ENCODE measurements at places on chromosomes 16 and 17.
A peak's percentile ranks its signal among the peaks of the same experiment; 100 is the strongest.

GRCh38 chr17:38844261-38844757 is 9.2 kb downstream of the RPL23 start:
- no peak for DNase-seq

GRCh38 chr17:19320876-19321275 is 41.6 kb downstream of the B9D1 start:
- DNase-seq = no peak

DNA sequence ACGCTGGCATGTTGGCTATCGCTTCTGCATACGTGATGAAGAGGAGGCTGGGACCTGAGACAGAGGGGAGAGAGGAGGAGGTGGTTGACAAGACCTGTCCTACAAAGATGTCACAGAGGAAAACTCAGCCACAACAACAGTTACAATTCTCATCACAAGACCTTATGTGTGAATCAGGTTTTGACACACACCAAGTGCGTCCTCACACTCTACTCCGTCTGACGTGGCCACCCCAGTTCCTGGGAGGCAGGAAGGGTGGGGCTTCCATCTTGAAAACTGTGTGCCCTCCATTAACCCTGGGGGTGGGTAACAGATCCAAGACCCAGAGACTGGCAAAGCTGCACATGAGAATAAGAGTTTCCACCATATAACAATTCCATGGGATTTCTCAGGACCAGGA is 24.1 kb downstream of the SLC6A4 start:
- DNase-seq = no peak

DNA sequence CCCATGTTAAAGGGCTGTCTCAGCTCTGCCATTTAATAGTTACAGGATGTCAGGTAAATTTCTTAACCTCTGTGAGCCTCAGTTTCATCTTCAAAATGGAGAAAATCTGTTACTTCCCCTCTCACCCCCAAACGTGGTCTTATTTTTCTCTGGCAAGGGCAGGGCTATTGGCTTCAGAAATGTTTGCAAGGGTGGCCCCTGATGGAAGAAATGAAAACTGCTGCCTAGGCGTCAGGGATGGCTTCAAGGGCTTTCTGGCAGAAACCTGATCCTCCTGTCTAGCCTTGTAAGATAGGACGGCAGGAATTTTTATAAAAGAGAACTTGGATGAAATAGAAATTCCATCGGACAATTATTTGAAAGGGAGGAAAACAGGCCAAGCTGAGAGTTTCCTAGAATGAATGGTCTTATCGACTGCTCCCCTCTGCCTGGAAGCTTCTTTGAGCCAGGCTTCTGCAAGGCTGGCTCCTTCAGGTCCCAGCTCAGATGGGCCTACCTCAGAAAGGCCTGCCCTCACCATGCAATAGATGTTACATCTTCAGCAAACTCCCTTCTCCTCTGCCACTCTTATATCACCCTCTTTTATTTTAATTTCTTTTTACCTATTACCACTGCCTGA is 43.0 kb upstream of the TANGO6 start:
- no peak for DNase-seq

DNA sequence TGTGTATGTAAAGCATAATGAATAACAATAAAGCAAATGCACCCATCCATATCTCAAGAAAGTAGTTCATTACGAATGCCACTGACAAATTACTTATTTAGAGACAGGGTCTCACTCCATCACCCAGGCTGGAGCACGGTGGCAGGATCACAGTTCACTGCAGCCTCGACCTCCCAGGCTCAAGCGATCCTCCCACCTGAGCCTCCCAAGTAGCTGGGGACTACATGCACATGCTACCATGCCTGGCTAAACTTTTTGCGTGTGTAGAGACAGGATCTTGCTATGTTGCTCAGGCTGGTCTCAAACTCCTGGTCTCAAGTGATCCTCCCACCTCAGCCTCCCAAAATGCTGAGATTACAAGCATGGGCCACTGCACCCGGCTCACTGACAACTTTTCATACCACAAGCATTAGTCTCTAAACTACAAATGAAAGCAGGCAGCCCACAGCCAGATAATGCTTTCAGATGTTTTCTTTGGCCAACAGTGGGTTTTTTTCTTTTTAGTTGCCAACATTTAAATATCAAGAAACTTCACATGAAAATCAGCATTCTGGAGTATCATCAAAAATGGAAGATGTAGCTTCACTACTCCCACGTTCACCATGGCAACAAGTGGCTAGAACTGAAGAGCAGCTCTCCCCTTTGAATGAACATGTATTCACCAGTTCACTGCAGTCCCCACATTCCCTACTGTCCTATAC is 7.7 kb downstream of the ARHGAP17 start:
- no peak for DNase-seq

DNA sequence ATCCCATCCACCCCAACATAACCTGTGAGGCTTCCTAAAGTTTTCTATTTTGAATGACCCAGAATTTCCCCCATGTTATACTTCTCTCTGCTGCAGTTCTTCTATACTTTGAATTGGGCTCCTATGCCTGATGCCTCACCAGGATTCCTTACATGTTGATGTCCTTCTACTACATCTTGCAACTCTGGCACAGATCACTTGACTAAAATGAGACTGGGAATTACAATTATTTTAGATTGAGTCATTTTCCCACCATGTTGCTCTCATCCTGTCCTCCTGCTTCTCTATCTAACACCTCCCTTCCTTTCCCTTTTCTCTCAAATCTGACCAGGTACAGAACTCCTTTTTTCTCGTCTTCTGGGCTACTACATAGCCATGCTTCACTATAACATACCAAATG is 314.0 kb upstream of the KCNJ16 start:
- DNase-seq = no peak

- peak; percentile 48 for DNase-seq
Observed at GRCh38 chr16:6570530-6570929, 762.1 kb upstream of the RBFOX1 start.

DNA sequence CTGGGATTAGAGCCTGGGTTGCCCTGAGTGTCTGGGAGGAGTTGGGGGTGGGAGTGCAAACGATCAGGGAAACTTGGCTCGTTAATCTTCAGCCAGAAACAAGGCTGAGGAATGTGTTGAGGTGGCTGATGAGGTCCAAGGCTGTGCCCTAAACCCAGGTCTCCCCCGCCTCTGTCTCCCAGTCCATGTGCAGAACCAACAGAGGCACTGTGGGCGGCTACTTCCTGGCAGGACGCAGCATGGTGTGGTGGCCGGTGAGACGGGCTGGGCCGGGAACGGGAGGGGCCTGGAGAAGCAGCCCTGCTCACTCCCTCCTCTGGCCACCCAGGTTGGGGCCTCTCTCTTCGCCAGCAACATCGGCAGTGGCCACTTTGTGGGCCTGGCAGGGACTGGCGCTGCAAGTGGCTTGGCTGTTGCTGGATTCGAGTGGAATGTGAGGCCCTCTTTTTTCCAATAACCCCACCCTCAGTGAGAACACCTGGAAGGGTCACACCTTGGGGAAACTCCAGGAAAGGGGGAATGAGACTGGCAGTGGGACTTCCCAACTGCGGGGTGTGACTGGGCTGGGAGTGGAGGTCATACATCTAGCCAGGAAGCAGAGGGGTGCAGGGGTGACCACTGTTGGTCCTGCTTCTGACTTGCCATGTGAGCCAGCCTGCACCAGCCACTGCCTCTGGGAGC is 1.7 kb downstream of the SLC5A2 start:
- DNase-seq = no peak

- DNase-seq = no peak
Observed at GRCh38 chr17:31488264-31488981, 96.9 kb downstream of the RAB11FIP4 start.

DNA sequence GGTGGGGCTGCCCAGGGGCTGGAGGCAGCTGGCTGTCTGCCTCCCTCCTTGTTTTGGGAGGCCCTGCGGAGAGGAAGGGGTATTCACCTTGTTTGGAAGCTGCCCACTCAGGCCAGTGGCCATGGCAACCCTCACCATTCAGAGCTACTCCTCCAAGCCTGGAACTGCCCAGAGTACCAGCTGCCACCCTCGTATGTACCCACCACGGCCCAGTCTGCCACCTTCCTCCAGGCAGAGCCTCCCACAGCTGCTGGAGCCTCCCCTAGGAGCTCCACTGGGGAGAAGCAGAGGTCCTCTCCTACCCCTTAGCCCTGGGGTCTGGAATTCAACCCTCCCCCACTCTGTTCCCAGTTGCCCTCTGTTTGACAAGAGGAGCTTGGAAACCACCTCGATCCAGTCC is 90.7 kb downstream of the AXIN2 start:
- no peak for DNase-seq

- DNase-seq = no peak
Observed at GRCh38 chr17:79837888-79838521, 1.2 kb downstream of the CBX4 start.

- DNase-seq = peak; percentile 15
Observed at GRCh38 chr16:72427783-72428331, 255.9 kb upstream of the PMFBP1 start.

DNA sequence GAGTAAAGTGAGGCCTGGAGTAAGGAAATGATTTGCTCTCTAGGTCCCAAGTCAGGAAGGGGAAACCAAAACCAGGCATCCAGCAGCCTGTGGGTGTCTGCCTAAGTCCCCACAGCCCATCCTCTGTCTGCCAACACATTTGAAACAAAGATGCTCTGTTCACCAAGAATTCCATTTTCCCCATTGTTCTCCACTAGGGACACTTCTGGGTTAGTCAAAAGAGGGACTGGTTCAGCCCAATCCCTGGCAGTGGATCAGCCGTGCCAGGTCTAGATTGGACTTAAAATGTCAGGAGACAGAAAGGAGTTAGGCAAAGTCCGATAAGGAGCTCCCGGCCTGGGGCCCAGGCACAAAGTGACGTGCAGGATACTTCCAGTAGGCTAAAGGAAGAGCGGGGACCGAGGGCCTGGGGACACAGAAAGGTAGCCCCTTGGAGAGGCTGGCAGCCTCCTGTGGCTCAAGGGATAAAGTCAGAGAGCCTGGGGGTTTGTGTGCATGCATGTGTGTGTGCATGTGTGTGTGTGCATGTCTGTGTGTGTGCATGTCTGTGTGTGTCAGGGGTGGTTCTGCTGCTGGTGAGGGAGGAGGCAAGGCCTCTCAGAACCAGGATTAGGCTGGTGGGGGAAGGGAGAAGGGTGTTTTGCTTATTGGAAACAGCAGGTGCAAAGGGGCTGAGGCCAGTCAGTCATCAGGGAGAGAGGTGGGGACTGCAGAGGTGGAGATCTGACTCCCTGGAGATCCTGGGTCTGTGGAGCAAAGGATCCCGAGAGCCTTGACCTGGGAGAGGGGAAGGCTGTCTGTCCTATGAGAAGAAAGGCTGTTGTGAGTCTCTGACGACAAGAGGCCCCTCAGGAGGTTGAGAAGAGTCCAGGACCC is 41.7 kb upstream of the IL34 start:
- DNase-seq = no peak

DNA sequence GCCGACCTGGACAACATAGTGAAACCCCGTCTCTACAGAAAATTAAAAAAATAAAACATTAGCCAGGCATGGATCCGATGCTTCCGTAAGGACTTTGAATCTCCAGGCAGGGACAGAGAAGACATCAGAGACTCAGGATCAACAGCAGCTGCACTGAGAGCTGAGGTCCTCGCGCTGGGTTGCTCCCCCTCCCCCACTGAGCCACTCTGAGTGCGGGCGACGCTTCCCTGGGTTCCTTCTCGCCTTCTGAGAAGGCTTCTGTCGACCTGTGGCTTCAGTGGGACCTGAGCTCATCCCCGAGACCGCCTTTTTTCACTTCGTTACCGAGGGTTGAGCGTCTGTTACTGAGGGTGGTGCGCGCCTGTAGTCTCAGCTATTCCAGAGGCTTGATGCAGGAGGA is 20.4 kb downstream of the ACTG1 start:
- DNase-seq = no peak

DNA sequence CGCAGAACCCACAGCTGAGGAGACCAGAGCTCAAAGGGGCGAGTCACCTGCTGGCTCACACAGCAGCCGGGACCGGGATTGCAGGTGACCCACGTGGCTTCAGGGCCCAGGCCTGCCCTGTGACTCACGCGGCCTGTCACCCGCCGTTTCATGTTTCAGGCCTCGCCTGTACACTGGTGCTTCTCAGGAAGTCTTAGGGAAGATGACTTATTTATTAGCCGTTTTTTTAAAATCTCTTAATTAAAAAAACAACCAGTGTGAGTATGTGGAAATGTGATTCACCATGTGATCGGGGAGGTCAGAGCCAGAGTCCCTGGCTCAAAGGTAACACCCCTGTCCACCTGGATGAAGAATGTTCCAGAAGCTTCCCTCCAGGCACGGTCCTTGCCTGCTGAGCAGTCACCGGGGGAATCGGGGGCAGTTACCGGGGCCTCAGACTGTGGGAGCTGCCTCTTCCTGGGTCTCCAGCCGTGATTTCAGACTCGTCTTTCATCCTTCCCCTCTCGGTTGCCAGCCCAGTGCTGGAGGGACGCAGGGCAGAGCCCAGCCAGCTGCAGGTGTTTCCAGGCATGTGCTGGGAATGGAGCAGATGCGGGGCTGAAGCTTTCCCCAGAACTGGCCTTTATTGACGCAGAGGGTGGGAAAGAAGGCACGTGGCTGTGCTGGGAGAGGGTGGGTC is 49.3 kb downstream of the CMIP start:
- DNase-seq = no peak

- no peak for DNase-seq
Observed at GRCh38 chr16:5412731-5413130, 315.1 kb upstream of the EEF2KMT start.

GRCh38 chr17:78127888-78128550 is 536 bp downstream of the TMC6 start:
- peak; percentile 59 for DNase-seq

DNA sequence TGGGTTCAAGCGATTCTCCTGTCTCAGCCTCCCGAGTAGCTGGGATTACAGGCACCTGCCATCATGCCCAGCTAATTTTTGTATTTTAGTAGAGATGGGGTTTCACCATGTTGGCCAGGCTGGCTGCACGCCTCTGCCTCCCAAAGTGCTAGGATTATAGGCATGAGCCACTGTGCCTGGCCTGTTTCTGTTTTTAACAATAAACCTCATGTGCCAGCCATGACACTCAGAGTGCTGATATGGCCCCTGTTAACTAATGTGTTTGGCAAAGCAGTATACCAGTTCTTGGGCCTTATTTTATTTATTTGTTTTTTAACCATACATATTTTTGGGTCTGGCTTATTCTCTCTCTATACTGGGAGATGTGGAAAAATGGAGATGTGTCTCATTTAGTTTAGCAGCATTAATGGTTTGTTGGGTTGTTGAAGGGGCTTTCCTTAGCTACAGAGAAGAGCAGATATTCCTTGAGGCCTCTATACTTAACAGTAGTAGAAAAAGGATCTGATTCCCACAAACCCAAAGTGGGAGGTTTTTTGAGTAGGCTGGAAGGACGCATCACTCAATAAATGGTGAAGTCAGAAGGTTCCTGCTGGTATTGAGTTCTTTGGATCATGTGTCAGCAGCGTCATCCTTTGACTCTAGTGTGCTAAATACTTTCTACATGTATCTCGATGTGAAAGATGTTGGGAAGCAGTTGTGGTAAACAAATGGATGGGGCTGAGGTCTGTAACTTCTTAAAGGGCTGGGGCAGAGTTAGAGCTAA is 16.2 kb upstream of the CDK5R1 start:
- no peak for DNase-seq
